Naive thymus-derived CD8-positive, alpha-beta T cell (primary cell): ENCODE measurements at places on chromosomes 2 and 18.
A peak's percentile ranks its signal among the peaks of the same experiment; 100 is the strongest.

GRCh38 chr2:29155578-29155977 is 40.4 kb downstream of the CLIP4 start:
- DNase-seq, result no peak

- no peak for DNase-seq
These were observed 128.7 kb downstream of the CAPN13 start for GRCh38 chr2:30678410-30679137.

DNA sequence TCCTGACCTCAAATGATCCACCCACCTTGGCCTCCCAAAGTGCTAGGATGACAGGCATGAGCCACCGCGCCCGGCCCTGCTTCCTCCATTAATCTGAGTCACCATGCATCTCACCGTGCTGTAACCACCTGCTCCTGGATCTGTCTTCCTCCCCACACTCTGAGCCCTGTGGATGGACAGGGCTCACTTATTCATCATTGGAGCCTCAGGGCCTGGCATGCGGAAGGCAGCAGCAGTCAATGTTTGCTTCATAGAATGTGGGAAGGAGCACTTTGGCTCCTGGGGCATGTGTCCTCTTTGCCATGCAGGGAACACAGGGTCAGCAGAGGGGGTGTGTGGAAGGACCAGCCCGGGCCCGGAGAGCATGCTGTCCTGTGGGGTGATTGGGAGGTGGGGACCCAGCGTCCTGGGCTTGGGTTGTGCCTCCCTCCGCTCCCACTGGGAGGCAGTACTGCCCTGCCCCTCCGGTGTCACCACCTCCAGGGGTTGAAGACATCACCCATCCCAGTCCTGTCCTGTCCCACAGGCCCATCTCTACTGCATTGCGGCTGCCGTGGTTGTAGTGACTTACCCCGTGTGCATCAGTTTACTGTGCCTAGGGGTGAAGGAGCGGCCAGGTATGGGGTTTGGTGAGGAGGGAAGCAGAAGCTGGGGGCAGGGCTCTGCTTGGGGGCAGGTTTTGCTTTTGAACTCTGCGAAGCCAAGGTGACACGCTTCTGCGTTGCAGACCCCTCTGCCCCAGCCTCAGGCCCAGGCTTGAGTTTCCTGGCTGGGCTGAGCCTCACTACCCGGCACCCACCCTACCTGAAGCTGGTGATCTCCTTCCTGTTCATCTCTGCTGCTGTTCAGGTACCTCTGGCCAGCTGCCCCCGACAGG is 11.5 kb downstream of the MFSD2B start:
- DNase-seq, result no peak

- no peak for DNase-seq
These were observed 1110.5 kb downstream of the LRP1B start for GRCh38 chr2:141020346-141020745.

DNA sequence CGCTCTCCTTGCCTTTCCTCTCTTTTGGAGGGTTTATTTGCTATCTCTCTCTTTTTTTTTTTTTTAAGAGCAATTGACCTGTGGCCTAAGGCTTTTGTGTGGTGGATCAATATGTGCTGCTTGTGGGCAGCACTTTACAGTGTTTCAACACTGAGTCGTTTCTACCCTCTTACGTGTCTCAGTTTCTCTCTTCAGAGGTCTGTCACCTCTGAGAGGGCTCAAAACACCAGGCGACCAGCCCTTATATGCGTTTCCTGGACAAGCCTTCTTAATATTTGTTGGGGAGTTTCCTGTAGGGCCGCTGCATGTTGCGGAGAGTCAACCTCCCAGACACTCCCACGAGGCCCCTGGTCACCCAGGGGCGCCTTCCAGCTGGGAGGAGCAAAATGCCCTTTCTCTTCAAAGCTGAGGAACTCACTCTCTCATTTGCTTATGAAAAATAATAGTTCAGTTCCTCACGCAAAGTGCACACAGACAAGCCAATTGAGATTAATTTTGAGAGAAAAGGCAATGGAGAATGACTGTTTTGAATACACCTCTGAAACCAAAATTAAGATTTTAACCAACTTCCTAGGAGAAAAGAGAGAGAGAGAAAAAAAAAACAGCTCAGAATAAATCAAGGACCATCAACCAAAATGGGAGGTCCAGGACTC is 96.3 kb upstream of the B3GNT2 start:
- DNase-seq, result no peak

- no peak for DNase-seq
These were observed 155.5 kb downstream of the ARHGAP28 start for GRCh38 chr18:6885006-6885481.

DNA sequence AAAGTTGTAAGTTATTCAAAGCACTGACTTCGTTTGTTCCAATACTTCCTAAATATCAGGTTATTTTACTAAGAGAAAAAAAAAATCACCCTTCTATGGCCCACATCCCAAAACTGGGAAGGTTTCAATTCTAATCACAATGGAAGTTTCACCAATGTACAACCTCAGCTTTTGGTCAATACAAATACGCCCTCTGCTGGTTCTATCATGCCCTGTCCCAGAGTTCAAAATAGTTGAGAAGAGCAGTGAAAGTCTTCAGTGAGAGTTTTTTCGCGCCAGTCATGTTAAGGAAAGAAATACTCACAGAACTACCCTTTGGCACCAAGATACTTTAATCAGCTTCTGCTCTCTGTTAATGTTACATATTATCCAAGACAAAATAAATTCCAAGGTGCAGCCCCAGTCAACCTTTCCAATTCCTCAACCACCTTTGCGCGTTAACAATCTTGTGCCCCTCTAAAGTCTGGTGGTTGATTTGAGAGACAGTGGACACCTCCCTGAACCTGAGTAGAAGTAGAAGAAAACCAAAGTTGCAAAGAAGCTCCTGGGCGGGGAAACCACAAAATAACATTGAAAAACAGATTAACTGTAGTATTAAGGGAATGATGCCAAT is 59.9 kb downstream of the SUMO1 start:
- DNase-seq, result peak; percentile 45

DNA sequence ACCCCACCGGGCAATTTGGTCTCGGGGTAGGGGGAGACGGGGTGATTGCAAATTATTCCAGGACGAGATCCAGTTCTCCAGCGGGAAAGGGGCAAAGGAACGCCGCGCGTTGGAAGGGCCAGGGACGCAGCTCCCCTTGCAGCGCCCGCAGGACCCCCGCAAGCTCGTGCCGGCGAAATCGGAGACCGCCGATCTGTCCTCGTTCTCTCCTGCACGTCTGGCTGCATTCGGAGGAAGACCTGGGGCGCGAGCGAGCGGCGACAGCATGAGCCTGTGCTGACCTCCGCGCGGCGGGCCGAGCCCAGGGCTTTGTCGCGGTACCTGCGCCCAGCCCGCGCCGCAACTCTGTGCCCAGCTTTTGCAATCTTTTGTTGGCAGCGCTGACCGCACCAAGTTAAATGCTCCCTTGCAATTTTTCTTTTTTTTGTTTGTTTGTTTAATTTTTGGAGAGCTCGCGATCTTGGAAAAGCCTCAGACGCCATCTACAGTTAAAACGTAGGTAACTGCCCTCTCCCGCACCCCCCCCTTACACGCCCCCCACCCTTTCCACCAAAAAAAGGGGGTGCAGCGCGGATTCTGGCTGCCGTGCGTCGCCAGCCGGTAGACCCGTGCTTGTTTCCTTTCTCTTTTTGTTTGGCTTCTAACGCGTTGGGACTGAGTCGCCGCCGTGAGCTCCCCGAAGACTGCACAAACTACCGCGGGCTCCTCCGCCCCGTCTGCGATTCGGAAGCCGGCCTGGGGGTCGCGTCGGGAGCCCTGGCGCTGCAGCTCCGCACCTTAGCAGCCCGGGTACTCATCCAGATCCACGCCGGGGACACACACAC is 667 bp downstream of the TRIB2 start:
- peak; percentile 57 for DNase-seq

DNA sequence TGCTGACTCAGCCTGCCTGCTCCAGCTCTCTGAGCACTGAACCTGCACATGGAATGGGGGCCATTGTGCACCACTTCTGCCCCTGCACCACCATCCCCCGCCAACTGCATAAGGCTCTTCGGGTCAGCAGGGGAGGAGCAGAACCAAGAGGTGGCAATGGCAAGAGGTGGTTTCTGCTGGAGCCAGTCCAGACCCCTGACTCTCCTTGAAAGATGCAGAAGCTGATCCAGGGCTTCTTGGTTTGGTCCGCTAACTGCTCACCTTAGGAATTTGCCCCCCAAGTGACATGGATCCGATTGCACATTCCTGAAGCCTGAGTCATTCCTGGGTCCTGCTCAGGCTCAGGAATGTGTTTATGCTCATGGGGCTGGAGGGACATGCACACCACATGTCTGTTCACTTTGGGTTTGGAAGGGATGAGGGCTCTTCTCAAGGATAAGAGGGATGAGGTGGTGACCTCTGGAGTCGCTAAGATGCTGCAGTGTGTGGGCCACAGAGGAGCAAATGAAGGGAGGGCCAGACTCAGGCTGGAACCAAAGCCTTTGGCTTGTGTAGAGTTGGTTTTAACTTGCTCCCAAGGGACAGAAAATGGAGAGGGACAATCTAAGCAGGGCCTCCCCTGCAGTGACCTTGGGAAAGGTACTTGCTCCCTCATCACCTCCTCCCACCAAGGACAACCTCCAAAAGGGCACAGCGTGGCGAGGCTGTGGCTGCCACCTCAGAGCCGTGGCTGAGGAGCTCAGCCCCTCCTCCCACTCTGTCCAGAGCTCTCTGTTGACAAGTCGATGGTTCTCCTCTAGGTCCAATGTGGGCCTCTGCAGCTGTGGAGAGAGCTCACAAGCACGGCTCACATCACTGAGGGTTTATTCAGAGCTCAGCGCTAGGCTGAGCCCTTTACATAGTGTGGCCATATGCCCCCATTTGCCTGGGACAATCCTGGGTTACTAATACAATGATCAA is 66.2 kb downstream of the HS1BP3 start:
- no peak for DNase-seq

DNA sequence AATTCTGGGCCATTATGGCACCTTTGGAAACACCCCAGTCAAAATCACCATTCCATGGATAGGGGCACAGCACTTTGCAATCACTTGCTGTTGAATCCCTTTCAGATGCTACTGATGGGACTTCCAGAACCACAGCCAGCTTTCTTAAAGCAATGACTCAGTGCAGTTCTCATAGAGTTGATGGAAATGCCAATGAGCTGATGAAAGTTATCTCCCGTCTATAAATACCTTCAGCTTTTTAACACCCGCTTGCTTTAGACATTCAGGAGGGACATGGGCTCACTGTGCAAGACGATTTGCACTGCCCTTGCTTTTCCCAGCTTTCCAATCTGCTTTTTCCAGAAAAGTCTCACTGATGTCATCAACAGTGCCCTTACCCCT is 66.7 kb upstream of the RPL31 start:
- no peak for DNase-seq

- no peak for DNase-seq
These were observed 5.0 kb downstream of the RBKS start for GRCh38 chr2:27885234-27885633.

GRCh38 chr2:34660741-34661140 is 1061.6 kb upstream of the FAM98A start:
- DNase-seq, result no peak

GRCh38 chr2:156379071-156379470 is 46.5 kb upstream of the NR4A2 start:
- no peak for DNase-seq

- no peak for DNase-seq
These were observed 66.7 kb downstream of the RTN4 start for GRCh38 chr2:54983345-54984220.

DNA sequence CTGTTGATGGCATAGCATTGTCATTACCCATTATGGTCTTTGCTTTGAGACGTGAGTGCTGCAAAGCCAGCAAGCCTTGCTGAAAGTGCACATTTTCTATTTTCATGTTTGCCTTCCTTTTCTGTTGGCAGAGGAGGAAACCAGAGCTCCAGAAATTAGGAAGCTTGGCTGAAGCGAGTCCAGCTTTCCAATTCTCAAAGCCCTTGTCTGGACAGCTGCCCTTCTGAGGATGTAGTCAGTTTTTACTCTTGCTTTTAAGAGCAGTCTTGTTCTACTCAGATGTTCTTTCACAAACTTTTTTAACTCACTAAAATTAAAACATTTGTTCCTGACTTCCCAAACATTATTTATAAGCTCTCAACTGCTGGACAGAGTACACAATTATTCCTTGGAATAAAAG is 93.8 kb downstream of the ICOS start:
- no peak for DNase-seq

- DNase-seq, result no peak
These were observed 95.8 kb downstream of the SLC25A12 start for GRCh38 chr2:171798156-171798820.

DNA sequence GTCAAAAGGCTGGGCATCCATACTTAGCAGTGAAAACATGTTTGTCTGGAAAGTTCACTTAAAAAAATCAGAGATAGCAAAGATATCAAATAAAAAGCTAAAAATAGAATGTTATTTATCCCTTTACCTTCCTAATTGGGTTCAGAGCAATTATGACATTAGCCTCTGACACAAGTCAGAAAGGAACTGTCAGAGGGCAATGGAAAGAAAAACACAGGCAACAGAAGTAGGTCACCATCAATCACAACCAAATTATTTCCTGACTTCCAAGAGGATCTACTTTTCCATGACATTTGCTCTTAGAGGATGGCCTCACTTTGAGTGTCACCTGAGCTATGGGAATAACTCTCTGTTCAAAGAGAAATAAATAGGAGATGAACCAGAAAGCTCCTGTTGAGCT is 27.5 kb downstream of the MYOM1 start:
- DNase-seq, result no peak
